ENCODE measurements at places on chromosomes 1 and 21. TPM values are rescaled to one million over a fixed set of nuclear protein-coding genes. Genes with fewer than 3 reads are reported as not detected.

- DNase-seq: no peak
Measured at GRCh38 chr1:244075247-244075722, 24.2 kb downstream of the ZBTB18 start.

DNA sequence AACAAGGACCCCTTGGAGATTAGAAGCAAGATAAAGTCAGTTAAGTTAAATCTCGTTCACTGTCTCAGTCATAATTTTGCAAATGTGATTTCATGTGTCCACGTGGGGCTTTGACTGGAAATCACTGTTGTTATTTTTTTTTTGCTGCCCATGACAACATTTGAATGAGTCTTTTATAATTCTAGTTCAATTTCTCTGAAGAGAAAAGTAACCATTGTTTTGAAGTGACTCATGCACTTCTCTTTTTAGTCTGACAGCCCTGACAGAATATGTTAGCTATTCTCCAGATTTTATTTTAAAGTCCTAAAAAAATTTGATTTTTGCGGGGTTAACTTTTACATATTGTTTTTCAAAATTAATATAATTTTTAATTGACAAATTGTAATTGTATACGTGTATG is 30.7 kb upstream of the NLRP3 start:
- no peak for DNase-seq

FAM43B gene
- total RNA-seq: not detected

DNA sequence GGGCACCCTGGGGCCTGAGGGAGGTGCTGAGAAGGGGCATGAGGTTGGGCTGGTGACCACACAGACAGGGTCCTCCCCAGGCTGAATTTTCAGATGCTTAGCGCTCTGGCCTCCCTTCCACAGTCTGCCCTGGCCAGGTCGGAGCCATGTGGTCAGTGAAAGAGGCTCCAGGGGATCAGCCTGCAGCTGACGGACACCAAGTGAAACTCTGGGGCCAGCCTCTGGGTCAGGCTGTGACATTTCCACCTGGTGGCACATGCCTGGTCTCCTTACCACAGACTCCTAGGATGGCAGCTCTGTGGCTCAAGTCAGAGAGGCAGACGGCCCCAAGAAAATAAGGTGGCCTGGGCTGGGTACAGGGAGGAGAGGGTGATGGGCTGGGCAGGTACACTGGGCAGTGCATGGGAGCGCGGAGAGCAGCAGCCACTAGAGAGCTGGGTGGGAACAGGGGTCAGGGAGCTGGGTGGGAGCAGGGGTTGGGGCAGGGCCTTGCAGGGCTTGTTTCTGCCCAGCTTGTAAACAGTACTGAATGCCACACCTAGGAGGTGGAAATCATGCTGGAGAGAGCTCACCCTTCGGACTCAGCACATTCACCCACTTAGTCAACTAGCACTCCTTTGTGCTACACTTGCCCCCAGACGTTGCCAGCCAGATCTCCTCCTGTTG is 20.7 kb upstream of the ADARB1 start:
- DNase-seq: no peak

DNA sequence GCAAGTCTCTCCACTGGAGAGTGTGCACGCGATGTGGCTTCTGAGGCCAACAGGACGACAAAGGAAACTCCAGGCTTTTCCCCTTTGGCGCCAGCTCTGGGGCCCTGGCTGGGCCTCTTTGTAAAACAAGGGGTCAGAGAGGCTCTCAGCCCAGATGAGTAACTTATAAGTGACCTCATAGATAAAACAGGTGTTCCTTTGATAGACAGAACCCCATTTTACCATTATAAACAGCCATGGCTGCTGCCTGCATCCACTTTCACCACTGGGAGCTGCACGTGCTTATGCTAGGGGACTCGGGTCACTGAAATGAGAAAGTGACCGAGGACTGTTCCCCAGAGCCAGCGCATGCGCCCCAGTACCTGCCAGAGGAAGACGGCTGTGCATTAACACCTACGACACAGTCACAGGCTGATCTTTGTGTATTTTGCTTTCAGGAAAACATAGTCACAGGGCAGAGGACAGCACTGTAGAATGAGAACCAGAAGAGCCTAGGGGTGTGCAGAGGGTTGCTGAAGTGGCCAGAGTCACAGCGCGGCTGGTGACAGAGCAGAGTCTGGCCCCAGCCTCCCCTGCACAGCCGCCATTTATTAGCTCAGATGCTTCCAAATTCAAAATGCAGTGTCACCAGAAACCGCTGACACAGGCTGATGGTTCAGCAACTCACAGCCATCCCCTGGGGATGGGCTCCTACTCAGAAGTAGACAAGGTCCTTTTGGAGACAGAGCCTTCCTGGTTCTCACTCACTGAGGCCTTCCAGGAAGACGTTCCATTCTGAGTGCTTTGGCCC is 12.7 kb downstream of the RNF207 start:
- DNase-seq: no peak

GRCh38 chr1:12014141-12014991 is 4.9 kb upstream of the MIIP start:
- no peak for DNase-seq

DNA sequence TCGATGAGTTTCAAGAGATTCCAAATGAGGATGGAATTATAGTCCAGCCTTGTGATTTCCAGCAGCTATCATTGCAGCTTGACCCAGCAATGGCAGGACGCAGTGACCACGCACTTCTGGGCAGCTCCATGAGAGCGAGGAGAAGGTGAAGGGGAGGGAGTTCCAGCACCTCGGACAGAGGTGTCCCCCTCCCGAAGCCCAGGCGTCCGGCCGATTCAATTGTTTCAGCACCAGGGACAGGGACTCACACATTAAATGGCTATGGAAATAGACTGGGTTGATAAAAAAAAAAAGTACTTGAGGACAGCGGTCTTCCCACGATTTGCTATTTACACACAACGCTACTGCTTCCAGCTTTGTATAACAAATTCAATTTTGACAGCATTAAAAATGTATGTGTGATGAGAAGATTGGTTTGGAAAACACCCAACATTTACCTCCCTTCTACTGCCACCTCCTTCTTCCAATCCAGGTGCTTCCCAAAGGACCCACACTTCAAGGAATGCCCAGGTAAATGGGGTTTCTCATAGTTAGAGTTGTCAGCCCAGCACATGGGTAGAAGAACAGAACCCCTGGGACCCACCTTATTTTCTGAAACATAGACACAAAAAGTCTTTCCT is 71.8 kb downstream of the DISP3 start:
- no peak for DNase-seq

OR2L13 gene
- not detected for total RNA-seq

IL20 gene
- total RNA-seq: not detected

DNA sequence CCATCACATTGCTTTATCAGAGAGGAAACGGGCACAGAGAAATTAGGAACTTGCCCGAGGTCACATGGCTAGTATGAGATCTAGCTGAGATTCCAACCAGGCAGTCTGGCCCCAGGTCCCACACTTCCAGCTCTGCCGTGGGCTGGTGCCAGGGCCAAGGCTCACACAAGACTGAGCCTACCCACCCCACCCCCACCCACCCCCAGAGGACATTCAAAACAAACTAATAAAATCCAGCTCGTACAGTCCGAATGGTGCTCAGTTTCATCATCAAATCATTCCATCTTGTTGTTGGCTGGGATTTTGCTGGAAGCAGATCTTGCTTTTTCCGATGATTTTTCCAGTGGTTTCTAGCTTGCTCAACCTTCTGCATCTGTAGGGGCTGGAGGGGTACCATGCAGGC is 27.9 kb downstream of the MATN1 start:
- no peak for DNase-seq

PLK3 gene
- 7.9 TPM for total RNA-seq

- no peak for DNase-seq
Measured at GRCh38 chr1:97573553-97573952, 347.3 kb downstream of the DPYD start.

GRCh38 chr21:43925609-43926008 is 60.6 kb downstream of the AGPAT3 start:
- no peak for DNase-seq

CSF1 gene
- total RNA-seq: 27.0 TPM

- no peak for DNase-seq
Measured at GRCh38 chr1:168499688-168500049, 44.1 kb downstream of the XCL2 start.
